CD4-positive, alpha-beta T cell treated with Interleukin-17A for 1 hour (primary cell): ENCODE measurements at places on chromosomes 11 and 22.
A peak's percentile ranks its signal among the peaks of the same experiment; 100 is the strongest.

DNA sequence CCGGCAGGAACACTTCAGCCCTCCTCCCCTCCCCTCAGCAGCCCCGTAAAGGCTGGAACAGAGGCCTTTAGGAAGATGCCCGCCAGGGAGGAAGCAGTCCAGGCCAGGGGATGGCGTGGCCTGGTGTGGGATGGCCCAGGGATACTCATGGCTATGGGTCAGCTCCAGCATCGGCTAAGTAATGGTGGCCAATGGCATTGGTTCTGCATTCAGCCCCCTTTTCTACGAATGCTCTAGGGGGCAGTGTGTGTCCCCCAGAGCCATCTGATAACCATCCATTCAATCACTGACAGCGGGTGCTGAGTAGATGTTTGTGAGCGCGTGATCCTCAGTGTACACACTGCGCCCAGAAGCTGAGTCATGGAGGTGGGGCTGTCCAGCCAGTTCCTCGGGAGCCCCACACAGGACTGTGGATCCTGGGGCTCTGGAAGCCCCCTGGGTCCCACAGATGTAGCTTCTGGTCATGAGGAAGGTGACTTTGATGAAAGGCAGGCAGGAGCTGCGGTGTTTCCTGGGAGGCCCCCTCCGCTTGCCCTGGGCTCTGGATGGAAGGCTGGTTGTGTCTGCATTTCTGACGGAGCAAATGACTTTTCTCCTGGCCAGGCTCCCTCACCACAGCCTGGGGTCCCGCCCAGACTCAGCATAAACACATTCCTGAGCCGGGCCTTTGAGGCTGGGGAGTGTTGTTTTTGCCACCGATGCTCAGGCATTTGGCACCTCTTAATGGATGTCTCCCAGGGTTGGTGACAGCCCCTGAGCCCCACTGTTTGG is 46.5 kb downstream of the FBLN1 start:
- no peak for DNase-seq

DNA sequence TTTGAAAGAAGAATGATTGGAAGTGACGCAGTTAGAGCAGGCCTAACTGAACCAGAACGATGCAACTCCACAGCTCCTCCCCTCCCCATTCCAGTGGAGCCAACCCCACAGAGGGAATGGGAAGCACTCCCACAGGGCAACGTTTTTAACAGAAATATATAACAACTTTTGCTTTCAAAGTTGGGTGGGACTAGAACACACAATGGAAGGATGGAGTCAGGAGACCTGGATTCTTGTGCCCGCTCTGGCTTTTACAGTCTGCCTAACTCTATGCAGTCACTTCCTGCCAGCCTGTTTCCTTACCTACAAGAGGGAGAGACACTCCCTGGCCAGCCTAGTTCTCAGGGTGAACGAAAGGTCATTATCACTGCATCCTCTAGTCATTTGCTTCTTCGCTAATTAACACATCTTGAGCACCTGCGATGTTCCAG is 75.5 kb downstream of the PACSIN2 start:
- no peak for DNase-seq

DNA sequence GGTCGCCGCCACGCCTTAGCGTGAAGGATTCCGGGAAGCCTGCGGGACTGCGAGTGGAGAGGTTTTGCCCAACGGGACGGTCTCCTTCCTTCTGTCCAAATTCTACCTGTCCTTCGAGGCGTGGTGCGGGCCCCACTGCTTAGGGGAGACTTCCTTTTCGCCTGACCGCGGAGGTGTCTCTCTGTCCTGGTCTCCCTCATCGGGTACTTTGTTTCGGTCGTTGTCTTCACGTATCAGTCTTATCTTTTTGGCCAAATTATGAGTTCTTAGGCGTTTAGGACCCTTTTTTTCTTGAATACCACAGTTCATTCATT is 388 bp downstream of the HINFP start:
- DNase-seq = no peak

- DNase-seq = no peak
Observed at GRCh38 chr22:48923165-48923865, 904.4 kb downstream of the BRD1 start.

DNA sequence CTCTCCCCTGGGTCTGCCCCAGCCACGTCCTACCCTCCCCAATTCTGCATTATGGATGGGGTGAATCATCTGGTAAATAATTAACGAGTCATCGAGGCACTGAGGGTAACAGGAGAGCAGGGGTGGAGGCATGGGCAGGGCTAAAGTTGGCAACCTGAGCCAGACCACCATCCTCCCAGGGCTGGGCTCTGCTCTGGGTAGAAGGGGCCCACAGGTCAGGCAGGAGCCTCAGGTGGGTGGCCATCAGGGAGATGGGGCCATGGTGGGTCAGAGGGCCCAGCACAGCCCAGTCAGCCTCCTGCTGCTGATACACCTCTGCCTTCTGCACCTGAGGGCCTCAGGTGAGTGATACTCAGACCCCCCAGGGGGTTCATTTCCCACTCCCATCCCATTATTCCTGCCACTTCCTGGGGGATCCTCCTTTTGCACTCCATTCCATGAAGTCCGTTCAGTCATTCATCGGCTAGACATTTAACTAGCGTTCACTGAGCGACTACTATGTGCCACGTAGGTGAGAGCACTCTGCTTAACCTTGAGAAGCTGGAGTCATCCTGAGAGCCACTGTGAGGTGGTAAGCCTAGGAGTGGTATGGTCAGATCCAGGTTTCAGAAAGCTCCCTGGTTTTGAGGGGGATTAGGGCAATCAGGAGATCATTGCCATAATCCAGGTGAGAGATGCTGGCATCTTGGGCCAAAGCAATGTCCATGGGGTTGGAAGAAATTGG is at the start of gene VSIG10L2:
VSIG10L2 (plus strand) TSS at position 248 of the 724 bp plus-strand sequence; CDS start at position 260, 12 bp downstream.
- DNase-seq = no peak

- no peak for DNase-seq
Observed at GRCh38 chr11:76640501-76640900, 30.0 kb downstream of the LRRC32 start.

- DNase-seq = no peak
Observed at GRCh38 chr11:7630002-7630401, 43.3 kb downstream of the CYB5R2 start.

- no peak for DNase-seq
Observed at GRCh38 chr11:64763526-64764039, 3.8 kb upstream of the PYGM start.

- DNase-seq = no peak
Observed at GRCh38 chr11:1948389-1948788, 1.3 kb downstream of the MRPL23 start.

- DNase-seq = no peak
Observed at GRCh38 chr11:112922606-112923005, 38.6 kb upstream of the NCAM1 start.

GRCh38 chr22:26536056-26536761 is 23.9 kb upstream of the TFIP11 start:
- DNase-seq = no peak

DNA sequence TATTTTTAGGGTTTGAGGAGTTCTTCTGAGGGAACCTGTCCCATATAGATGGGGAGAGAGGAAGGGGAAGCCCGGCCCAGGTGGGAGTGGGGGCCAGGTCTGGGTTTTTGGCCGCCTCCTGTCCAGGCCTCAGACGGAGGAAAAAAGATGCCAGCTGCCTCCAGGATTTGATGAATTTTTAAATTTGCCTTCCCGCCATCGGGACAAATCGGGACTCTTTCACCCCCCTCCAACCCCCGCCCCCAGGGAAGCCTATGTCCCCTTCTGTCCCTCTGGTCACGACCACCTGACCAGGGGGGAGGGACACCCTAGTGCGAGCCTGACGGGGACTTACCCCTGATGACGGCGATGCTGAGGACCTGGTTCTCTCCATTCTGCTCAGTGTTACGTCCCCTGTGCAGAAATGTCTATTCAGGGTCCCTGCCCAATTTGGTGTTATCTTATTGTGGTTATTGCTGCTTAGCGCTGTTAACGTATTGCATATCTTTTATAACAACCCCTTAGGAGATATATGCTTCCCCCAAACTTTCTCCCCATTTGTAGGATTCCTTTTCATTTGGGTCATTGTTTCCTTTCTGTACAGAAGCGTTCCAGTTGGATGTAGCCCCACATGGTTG is 115.9 kb upstream of the GRK3 start:
- peak; percentile 11 for DNase-seq

- no peak for DNase-seq
Observed at GRCh38 chr22:29029202-29030000, 32.2 kb downstream of the C22orf31 start.

DNA sequence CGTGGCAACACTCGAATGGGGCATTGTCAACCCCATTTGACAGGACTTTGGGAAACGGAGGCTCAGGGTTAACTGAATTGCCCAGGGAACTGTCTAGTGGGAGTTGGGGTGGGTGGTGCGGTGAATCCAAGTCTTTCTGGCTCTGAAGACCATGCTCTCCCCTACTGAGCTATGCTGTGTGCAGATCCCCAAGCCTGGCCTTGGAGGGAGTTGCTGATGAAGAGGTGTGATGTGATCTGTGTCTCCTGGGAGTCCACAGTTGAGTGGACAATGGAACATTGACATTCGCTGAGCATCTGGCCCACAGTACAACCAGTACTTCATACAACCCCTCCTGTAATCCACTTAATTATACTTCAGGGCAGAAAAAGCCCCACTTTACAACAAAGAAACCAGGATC is 172.2 kb downstream of the ST3GAL4 start:
- no peak for DNase-seq

DNA sequence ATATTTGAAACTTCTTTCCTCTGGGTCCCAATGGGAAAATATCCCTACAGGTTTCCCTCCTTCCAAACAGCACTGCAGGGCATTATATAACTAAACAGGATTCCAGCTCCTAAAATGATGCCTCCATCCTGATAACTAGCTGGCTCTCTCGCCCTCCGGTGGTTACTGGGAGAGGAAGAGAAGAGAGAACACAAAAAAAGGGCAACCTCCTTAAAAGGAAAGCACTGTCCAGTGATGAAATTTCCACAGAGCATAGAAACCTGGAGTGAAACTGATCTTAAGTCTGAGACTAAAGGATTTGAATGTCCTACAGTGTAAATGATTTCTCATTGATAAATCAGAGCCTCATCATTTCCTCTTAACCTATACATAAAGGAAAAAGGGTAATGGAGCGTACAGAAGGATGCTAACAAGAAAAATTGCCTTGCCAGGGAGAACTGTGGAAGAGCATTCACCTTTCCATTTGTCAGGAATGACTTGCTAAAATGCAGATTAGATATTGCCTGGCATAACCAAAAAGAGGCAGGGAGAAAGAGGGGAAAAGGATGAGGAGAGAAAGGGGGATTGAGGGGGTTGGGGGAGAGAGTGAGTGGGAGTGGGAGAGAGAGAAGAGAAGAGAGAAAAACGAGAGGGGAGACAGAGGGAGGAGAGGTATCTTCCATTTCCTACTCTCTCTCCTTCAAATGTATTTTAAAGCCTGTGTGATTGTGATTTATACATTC is 121.3 kb downstream of the APOL5 start:
- no peak for DNase-seq

GRCh38 chr11:99535406-99535805 is 514.7 kb downstream of the CNTN5 start:
- no peak for DNase-seq

DNA sequence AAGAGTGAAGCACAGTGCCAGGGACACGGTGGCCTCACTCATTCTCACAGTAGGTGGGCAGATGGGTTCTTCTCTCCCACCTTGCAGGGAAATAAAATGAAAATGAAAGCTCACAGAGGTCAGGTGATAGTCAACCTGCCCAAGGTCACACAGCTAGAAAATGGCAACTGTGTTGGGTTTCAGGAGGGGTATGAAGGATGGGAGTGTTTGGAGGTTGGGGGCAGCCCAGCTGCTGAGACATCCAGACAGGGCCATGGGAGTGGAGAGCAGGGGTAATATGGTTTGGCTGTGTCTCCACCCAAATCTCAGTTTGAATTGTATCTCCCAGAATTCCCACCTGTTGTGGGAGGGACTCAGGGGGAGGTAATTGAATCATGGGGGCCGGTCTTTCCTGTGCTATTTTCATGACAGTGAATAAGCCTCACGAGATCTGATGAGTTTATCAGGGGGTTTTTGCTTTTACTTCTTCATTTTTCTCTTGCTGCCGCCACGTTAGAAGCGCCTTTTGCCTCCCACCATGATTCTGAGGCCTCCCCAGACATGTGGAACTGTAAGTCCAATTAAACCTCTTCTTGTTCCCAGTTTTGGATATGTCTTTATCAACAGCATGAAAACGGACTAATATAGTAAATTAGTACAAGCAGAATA is 247.0 kb downstream of the TENM4 start:
- DNase-seq = no peak

DNA sequence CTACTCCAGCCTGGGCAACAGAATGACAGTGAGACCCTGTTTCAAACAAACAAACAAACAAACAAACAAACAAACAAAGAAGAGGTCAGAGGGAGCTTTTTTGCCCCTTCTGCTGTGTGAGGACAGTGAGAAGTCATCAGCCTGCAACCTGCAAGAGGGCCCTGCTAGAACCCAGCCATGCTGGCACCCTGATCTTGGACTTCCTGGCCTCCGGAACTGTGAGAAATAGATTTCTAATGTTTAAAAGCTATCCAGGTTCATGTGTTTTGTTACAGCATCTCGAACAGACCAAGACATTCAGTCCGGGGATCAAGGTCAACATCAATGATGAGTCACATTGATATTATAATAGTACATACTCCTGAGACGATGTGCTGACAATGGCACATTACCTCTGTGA is 41.4 kb upstream of the GRAMD1B start:
- DNase-seq = no peak

- no peak for DNase-seq
Observed at GRCh38 chr22:31321421-31321820, 24.7 kb downstream of the PATZ1 start.

GRCh38 chr11:1299621-1300020 is 9.8 kb downstream of the TOLLIP start:
- no peak for DNase-seq

DNA sequence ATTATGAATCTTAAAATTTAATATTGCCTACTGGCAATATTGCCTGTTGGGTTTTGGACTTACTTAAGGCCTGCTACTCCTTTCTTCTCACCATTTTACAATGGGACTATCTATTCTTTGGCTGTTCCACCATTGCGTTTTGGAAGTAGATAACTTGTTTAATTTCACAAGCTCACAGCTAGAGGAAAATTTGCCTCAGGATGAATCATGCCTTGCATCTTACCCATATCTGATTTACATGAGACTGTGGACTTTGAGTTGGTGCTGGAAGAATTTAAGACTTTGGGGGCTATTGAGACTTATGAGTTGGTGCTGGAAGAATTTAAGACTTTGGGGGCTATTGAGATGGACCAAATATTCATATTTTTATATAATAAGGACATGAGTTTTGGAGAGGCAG is 662.6 kb downstream of the METTL15 start:
- DNase-seq = no peak

GRCh38 chr11:35009944-35010342 is 93.5 kb downstream of the PDHX start:
- DNase-seq = no peak

DNA sequence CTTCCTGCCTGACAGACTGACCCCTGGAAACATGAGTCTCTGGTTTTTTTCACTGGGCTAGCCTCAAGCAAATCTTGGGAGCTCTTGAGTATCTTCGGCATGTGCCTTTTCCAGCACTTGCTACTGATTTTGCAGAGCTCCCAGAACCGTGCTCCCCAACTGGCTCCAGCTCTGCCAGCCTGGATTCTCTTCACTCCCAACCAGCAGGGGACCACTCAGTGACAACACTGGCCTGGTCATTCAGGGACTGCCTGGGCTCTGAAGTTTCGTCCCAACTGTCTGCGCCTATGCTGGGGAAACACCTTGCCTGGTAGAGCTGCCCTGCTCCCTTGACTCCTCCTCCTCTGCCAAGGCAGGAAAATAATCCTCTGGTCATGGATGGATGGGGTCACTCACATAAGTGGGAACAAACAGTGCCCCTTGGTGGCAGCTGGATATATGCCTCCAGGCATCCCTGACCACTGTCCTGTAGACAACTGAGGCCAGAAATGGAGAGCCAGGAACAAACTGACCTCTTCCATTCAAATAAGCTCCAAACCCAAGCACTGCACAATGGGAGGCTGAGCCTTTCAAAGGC is 30.2 kb downstream of the POLDIP3 start:
- DNase-seq = no peak

- no peak for DNase-seq
Observed at GRCh38 chr11:57081356-57081755, 92.6 kb downstream of the OR5AK2 start.
